ENCODE measurements at places on chromosomes 4 and X.

DNA sequence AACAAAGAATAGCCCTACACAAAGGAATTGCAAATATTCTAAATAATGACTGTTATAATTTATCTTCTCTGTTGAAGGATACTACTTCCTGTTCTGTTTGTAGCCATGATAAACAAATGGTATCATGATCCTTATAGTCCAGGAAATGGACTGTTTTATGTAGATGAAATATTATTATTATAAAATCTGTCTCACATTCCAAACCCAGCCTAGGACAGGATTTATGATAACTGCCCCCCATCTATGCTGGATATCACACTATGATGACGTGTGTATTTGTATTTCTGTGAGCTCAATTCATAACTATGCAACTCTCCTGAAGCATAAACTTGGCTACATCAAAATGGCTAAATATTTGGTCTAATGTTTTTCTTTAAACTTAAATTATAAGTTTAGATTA, 21.3 kb downstream of the DMD start:
- no peak for DNase-seq

- no peak for DNase-seq
These were observed 28.5 kb downstream of the RNF212 start for GRCh38 chr4:1084796-1085403.

- DNase-seq: no peak
These were observed 191.0 kb upstream of the POF1B start for GRCh38 chrX:85570496-85570895.

- DNase-seq: peak; percentile 41
These were observed 3.9 kb upstream of the SYN1 start for GRCh38 chrX:47623540-47624027.

DNA sequence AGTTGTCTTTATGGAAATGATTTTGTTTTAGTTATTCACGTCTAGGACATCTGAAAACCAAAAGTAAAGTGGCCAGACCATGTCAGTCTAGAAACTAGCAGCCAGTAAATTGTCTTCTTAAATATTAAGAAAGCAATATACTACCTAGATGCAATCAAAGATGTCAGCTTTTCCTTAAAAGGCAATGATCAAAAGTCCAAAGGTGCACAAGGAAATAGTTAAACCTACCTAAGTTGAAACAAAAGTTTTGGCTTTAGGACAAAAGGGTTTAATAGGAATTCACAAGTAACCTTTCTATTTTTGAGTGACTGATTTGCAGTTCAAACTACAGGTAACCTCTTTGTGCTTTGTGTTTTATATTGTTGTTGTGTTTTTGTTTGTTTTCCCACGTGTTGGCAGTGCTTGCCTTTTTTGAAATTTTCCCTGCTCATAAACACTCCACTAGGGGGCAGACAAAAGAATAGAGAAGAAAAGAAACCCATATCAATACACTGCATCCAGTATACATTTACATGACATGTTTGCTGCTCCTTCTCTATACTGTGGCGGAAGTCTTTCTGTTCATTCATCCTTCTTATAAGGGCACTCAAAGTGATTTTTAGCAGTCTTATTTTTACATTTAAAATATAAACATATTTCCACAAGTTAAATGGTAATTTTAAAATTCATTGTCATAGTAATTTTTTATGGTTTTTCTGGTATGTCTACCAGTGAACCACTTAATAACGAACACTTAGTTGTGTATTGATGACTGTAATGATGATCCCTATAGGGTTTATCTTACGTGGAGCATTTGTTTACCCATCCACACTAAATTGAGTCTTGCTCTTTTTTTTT, 62.7 kb downstream of the GAB1 start:
- DNase-seq: no peak

- DNase-seq: no peak
These were observed 72.5 kb downstream of the YIPF7 start for GRCh38 chr4:44578954-44579353.

GRCh38 chr4:47532658-47533057, 47.6 kb downstream of the ATP10D start:
- DNase-seq: no peak

GRCh38 chr4:77035153-77035552, 40.6 kb downstream of the CCNI start:
- DNase-seq: no peak

DNA sequence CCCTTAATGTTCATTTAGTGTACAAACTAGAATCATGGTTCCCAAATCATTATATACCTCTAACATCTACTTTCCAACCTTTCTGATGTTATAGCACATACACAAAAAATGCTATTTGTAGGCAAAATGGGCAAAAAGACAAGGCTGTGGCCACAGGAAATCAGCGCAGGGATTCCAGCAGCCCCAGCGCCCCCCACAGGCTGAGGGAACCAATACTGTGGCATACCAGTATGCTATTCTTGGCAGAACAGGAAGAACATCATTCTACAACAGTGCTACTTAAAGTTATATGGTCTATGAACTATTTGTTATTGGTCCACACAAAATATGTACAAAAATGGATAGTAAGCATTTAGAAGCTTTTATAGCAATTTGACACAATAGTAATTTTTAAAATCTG, 25.3 kb downstream of the STEEP1 start:
- DNase-seq: no peak

DNA sequence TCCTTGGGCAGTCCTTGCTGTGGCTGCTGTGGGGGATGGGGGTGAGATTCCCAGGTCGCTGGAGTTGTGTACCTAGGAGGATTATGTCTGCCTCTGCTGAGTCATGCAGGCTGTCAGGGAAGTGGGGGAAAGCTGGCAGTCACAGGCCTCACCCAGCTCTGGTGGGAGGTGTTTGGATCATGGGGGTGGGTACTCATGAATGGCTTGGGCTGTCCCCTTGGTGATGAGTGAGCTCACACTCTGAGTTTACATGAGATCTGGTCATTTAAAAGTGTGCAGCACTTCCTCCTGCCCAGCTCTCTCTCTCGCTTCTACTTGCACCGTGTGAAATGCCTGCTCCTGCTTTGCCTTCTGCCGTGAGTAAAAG, 24.6 kb upstream of the PDLIM3 start:
- DNase-seq: no peak

- DNase-seq: no peak
These were observed 353.8 kb upstream of the CASK start for GRCh38 chrX:42276982-42277690.

GRCh38 chrX:37776987-37777325, 2.9 kb upstream of the CYBB start:
- no peak for DNase-seq

DNA sequence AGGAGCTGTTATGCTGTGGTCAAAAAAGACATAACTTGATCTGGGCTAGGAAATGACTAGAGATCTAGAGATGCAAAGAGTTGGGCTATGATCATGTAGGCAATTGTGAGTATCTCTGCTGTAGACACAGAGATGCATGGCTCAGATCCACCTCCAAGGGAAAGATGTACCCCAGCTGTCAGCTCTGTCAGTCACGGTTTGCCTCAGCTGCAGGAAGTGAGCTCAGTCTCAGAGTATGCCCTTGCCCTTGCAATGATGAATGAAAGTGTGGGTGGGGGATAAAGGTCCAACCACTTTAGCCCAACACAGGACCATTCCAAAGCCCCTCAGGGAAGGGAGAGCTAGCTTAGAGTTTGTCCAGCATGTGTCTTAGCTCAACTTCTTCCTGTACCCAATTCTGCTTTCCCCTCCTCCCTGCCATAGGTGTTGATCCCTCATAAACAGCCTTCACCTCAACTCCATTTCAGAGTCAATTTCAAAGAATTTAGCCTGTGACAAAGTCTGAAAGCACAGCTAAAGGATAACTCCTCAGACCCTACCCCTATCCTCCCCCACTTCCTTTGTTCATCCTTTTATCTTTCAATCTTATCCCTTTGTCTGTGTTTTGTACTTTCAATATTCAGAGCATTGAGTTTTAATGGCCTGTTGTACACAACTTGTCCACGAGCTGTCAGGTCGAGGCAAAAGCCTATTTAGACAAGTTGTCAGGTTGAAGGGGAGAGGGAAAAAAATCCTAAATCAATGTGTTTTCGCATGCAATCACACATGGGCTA, 90.6 kb downstream of the MID1IP1 start:
- DNase-seq: no peak

DNA sequence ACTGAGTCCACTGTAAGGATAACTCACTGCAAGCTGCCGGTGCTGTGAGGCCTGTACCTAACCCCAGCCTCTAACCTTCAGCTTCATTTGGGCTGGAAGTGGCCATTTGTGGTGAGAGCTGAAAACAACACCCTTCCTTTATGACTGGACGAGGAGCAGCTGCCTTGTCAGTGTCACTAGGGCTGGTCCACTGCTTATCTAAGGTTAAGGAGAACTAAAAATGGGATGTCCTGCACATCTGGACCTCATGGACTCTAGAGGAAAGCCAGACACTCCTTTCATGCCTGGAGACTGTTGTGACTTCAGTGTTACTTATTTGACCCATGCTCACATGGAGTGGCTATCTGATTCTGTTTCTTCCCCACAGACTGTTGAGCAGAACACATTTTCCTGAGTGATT, 139.9 kb downstream of the ZNF518B start:
- DNase-seq: no peak

DNA sequence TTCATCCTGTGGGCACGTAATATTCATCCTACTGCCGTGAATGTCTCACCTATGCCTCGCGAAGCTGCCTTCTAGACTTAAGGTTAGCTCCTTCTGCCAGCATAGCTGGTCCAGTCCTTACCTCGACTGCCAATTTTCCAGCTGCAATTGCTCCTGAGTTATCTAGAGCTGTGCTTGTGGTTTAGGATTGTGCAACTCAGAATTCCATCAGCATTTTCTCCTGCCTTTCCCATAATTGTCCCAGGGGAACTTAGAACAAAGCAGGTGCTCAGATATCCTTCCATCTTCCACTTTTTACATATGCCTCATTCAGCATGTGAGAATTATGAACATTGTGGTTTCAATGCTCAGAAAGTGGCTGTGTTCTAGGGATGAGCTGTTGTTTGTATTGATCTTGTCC, 131.4 kb upstream of the ADGRL3 start:
- DNase-seq: no peak

DNA sequence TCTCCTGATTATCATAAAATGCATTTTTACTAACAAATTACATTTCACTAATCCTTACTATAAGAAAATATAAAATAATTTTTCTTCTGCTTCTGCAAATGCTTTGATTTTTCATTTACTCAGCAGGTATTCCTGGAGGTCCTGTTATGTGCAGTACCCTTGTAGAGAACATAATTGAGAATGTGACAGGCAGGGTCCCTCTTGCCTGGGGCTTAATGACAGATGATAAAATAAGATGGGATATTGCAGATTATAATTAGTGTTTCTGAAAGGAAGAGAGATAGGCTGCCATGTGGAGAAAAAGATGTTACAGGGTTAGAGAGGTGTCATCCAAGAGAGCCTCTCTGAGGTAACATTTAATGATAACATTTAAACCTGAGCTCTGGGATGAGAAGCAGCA, 128.9 kb downstream of the MAD2L1 start:
- no peak for DNase-seq

DNA sequence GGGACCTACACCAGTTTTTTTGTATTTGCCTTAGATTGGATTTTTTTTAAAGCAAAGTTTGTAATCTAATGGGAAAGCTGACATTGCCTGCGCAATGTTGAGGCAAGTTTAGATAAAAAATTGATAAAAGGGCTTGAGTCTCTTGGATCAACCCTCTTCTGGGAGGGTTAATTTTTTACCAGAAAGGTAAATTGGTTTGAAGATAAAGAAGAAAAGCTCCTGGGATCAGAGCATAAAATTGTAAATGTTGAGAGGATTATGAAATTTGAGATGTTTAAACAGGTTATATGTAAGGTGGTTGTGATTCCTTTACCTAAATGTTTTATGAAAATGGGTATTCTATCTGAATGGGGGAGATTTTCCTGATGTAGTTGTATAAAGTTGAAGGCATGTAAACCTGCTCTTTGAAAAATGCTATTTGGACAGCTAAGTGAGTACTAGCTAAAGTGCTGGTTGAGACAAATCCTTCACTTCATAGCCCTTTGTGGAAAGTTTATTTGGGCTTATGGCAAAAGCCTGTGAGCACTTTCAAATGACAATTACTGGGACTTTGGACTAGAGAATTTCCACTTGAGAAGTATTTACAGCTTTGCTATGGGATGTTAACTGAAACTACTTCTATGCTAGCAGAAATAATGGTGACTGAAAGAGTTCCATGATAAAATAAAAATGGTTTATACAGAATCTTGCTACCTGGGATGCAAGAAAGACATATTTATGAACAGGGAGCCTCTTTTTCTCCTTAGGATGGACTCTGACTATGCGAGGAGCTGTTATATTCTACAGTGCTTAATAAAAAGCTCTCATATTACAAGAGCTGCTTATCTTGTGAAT, 56.2 kb downstream of the UGT2B10 start:
- no peak for DNase-seq

GRCh38 chrX:1384658-1385252, 7.2 kb downstream of the SLC25A6 start:
- DNase-seq: no peak

DNA sequence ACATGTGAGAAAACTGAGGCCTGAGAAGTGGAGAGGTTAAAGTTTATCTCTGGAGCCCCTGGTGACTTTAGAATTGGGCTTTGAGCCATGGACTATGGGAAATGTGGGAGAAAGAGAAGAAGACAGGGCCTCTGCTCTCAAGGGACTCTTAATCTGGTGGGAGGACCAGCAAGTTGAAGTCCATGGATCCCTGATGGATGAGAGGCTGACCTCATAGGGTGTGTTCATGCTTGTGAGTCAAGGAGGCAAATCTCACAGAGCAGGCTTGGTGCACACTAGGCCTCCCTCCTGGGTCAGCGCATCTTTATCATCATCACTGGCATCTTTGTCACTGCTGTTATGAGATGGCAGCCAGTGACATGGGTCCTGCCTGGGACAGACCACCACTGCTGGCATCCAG, 211.9 kb downstream of the AFAP1 start:
- DNase-seq: no peak

DNA sequence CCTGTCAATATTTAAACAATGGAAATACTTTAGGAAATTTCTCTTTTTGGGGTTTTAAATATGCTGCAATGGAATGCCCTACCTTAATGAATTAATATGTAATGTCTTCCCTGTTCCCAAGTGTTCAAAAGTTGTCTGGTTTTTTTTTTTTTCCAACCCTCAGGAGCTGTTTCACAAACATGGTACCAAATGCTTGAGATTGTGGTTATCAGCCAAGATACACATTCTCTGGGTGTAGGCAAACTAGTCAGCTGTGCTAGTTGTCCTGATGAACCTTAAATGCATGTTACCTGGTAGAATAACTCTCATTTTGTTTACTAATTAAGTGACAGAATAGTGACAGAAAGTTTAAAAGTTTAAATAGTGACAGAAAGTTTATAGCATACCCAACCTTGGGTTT, 50.7 kb downstream of the FHL1 start:
- DNase-seq: no peak

GRCh38 chrX:25067271-25068172, 51.8 kb upstream of the ARX start:
- DNase-seq: no peak
